ENCODE measurements at places on chromosomes 4 and X.

- no peak for DNase-seq
Measured at GRCh38 chr4:68654946-68655721, 15.3 kb downstream of the UGT2B15 start.

DNA sequence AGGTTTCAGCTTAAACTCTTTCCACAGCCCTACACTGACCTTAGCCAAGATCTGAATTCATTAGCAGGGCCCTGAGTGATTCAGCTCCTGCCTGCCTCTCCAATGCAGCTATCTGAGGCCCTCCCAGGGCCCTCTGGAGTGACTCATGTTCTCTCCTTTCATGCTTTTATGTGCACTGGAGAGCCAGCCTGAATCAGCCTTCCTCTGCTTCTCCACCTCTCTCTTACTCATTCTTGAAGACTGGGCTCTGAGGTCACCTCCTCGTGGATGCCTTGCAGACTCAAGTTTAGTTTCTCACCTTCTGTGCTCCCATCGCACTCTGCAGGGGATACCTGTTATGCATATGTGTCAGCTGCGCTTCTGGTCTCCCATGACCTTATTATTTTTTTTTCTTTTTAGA, 3.1 kb upstream of the OCIAD2 start:
- DNase-seq: peak; percentile 78

DNA sequence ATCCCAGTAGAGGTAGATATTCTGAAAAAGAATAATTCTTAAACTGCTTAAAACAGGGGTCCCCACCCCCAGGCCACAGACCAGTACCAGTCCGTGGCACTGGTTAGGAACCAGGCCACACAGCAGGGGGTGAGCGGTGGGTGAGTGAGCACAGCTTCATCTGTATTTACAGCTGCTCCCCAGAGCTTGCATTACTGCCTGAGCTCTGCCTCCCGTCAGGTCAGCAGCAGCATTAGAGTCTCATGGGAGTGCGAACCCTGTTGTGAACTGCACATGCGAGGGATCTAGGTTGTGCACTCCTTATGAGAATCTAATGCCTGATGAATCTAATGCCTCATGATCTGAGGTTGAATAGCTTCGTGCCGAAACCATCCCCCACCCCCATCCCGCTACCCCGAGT, 76.8 kb downstream of the FAM114A1 start:
- no peak for DNase-seq

GRCh38 chr4:77804471-77804870, 14.7 kb downstream of the CNOT6L start:
- no peak for DNase-seq

GRCh38 chrX:70477734-70478075, 33.1 kb downstream of the DLG3 start:
- no peak for DNase-seq

DNA sequence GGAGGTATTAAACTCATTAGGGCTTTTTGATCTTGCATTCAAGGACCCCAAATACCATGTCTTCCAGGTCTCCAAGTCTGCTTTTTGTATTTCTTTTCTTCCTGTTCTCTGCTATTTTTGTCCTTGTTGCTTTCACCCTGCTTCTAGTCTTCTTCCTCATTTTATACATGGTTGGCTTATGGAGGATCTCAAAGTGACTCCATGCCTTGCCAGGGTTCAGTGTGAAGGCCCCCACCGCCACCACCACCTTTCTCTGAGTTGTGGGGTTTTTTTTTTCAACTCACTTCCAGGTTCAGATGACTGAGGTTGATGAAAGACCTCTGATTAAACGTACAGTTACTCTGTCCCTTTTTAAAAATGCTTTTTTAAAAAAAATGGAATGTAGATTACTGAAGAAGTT, 96.3 kb downstream of the MAML3 start:
- no peak for DNase-seq

GRCh38 chrX:8846266-8846665, 45.1 kb upstream of the FAM9A start:
- DNase-seq: no peak

DNA sequence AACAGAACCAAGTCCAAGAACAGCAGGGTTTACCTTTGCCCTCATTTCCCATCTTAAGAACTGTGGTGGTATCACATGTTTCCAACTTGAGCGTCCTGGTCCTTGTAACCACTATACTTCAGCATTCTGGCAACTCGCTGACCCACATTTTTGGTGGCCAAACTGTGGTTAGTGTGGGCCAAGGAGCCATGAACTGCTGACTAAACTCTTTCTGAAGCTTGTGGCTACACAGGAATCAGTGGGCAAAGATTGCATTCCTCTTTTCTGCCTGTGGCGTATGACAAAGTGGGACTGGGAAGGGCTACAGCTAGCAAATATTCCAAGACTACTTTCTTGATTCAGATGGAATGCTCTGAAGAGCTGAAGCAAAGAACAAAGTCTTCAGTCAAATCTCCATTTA, 106.3 kb upstream of the MID1 start:
- DNase-seq: no peak

DNA sequence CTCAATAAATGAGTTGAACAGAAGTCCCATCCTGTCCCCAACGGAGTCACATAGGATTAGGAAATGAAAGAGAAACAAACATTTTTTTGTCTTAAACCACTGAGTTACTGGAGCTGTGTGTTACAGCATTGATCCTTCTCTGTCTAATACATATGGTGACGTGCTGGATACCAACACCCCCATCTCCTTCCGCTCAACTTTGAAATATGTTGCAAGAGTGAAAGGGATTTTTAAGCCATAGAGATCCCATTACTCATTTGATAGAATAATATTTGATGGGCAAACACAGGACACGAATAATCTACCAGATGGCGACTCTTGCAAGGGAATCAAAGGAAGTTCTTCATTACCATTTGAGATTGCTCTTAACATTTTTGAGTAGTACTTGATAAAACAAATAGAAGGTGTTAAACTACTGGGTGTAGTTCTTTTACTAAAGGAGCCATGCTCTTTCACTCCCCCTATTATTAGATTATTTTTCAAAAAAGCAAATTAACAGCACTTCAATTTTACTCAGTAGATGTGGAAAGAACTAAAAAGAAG, 140.5 kb downstream of the PACRGL start:
- no peak for DNase-seq

- DNase-seq: no peak
Measured at GRCh38 chr4:139629436-139630125, 36.0 kb upstream of the MGST2 start.

DNA sequence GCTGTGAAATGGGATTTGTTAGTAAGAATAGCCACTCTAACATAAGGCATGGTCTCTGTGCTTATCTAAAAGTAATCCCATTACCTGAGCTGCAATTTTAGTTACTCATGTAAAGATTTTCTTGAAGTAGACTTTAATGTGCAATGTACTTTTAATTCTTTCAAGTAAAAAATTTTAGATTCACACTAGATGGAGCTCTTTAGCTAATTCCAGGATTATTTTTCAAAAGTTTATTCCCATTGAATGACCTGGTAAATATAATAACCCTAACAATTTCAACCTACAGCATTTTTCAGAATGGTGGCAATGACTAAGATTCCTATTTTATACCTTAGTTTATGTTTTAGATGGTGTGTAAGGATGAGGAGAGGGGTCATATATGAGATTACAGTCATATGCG, 18.1 kb downstream of the USP38 start:
- no peak for DNase-seq

DNA sequence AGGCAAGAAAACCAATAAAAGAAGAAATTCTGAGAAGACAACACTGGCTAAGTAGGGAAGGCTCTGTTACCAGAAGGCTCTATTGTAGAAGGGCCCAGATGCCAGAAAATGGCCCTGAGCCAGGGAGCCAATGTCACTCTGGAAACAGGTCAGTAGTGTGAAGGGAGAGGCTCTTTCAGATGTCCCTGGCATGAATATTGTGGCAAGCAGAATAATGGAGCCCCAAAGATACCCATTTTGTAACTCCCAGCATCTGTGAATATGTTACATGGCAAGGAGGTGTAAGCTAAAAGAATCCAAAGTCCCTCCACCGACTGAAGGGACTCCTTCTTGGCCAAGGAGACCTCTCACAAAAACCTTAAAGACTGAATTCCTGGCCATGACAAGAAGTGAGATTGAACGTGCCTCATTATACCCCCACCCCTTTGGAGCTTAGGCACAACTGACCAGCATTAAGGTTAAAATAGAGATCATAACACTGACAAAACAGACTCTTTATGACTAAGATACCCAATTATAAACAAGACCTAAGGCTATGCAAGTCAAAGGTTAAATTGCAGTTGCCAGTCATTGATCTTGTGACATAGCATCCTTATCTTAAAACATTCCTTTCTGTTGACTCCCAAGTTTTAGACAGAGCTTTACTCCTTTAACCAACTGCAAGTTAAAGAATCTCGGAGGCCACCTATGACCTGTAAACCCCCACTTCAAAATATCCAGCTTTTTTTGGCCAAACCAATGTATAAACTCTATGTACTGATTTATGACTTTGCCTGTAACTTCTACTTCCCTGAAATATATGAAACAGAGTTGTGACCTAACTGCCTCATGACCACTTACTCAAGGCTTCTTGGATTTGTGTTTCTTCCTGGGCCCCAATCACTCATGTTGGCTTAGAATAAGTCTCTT, 42.2 kb upstream of the SMIM10 start:
- DNase-seq: no peak

DNA sequence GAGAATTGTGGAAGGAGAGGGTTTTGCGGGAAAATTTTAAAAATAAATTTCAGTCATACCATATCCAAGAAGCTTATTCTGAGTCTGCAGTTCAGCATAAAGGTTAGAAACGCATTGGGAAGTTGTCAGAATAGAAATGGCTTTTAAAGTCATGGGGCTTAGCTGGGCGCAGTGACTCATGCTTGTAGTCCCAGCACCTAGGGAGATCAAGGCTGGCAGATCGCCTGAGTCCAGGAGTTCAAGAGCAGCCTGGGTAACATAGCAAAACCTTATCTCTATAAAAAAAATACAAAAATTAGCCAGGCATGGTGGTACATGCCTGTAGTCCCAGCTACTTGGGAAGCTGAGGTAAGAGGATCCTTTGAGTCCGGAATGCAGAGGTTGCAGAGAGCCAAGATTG, 3.9 kb upstream of the PLA2G12A start:
- DNase-seq: no peak

DNA sequence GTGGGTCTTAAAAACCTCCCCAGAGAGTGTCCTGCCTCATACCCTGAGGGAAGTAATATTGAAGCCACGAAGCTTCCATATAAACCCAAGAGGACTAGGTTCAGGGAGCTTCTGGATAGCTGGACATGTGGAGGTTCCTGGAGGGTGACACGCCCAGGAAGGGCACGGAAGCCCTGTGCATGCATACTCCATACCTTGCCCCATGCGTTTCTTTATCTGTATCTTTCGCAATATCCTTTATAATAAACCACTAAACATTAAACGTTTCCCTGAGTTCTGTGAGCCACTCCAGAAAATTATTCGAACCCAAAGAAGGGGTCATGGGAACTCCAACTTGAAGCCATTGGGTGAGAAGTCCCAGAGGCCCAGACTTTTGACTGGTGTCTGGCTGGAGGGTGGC, 45.7 kb upstream of the HPF1 start:
- no peak for DNase-seq

- DNase-seq: no peak
Measured at GRCh38 chrX:2478546-2479419, 22.0 kb downstream of the DHRSX start.

GRCh38 chr4:110138551-110138950, 59.9 kb downstream of the ELOVL6 start:
- DNase-seq: no peak

- no peak for DNase-seq
Measured at GRCh38 chr4:185693548-185694215, 118.3 kb downstream of the SORBS2 start.
